ENCODE measurements at places on chromosomes 1 and 21. TPM values are rescaled to one million over a fixed set of nuclear protein-coding genes. Genes with fewer than 3 reads are reported as not detected.

DNA sequence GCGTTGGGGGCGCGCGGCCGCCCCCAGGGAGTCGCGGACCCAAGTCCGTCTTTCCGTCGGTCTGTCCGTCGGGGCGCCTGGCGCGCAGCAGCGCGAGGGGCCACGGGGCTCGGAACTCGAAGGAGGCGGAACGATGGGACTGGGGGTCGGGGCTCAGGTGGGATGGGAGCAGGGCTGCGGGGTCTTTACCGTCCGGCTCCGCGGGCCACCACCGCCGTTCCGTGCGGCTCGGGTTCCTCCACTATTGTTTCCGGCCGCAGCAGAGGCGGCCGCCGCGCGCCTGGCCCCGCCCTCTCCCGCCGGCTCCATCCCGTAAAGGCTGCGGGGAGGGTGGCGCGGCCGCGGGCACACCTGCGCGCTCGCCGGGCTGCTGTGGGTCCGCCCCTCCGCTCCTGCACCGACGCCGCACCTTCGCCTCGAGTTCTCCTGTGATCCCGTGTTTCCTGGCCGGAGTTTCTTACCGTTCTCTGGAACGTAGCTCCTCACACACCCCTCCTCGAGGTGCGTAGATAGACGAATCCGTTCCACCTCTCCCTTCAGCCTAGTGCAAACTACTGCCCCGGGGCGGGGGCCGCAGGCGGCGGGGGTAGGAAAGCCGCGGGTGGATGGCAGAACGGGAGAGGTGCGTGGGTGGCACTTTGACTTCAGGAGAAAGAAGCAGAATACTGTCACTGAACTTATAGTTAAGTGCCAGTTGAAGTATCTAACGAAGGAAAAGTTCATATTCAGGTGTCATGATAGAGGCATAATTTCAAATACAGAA, at the start of gene C21orf91:
C21orf91 (minus strand) TSS at position 243 of the 763 bp plus-strand sequence. CDS start 1,038 bp downstream, outside the sequence.
- DNase-seq = peak; percentile 87

DNA sequence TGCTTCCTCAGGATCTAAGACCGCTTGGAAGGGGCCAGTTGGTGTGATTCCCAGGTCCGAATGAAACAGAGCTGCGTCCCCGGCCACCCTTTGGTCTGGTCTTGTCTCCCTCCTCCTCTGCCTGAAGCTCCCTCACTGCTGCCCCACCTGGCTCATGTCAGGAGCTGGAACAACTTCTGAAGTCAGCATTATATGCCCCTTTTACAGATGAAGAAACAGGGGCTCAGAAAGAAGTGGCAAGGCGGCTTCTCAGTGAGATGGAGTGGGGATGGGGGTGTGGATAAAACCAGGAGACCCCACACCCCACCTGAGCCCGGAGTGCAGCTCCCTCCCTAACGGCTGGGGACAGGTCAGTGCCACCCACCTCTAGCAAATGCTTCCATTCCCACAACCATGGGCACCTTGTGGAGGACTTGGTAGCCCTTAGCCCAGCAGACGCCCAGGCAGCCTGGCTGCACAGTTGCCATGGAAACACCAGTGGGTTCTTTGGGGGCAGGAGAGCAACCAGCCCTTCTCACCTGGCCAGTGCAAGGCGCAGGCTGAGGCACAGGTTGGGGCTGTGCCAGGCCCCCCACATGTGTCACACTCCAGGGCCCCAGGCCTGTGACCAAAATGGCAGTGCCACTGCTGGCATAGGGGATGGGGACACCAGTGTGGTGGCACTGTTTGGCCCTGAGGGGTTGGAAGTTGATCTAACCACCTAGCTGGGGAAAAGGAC, 31.9 kb upstream of the ECE1 start:
- DNase-seq = no peak

DNA sequence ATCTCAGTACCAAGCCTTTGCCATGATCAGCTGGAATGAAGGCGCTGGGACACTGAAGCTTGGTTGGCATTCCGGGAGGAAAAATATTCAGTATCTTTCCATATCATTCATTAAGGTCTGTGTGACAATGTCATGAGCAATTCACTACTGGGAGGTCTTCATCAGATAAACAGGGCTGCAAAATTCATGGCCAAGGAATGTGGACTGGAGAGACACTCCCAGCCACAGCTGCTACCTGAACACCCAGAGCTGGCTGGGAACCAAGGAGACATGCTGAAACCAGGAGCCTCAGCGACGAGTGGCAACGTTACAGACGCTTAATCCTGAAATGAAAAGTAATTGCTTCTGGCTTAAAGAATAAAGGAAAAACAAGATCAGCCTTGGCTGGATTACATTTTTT, 30.6 kb upstream of the DDAH1 start:
- no peak for DNase-seq

Gene ITLN2
- total RNA-seq = not detected

DNA sequence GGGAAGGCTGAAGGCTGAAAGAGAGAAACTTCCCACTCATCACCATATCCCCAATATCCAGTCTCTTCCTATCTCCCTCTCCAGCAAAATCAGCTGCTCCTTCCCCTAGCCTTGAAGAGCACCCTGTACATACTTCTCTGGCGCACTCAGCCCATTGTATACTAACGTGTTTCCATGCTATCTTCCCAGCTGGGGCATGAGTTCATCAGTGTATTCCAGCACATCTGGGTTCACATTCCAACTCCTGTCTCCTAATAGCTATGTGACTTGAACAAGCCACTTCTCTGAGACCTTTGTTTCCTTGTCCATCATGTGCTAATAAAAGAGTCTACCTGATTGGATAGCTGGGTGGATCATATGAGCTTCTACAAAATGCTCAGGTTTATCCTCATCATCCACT, 51.1 kb upstream of the OLIG2 start:
- DNase-seq = no peak

DNA sequence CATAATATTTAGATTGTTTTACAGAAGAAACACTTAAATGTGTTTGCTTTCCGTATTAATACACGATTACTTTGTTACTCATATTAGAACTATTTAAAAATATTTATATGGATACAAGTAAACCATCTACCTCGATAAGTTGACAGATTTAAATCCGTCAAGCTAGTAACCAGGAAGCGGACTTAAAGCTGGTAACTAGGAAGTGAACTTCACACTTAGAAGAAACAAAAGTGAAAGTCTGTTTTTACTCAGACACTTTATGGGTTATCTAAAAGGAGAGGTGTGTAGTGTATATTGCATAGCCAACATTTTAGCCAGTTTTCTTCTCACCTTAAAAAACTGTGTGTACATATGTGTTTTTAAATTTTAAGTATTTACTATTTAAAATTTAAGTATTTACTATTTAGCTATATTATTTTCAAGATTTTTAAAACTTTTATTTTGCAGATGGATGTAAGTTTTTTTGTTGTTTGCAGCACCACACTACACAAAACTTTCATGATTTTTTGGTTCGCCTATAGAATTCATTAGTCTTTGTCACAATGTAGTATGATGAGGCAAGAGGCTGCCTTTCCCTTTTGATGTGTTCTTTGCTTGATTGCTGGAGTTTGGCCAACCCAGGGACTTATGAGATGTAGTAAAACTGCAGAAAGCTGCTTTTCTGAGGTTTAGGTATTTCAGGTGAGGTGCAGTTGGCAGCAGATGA, 2.7 kb downstream of the USP25 start:
- no peak for DNase-seq

GRCh38 chr1:111199881-111200801, at the start of gene DENND2D:
Gene DENND2D (minus strand): TSS chr1:111200646. CDS start chr1:111200459, 187 bp downstream.
- DNase-seq = peak; percentile 59

Gene YTHDF2
- 94.9 TPM for total RNA-seq

GRCh38 chr1:216113181-216113580, 310.1 kb downstream of the USH2A start:
- DNase-seq = no peak

- DNase-seq = peak; percentile 49
These were observed 25.9 kb downstream of the S100A6 start for GRCh38 chr1:153509729-153510354.

DNA sequence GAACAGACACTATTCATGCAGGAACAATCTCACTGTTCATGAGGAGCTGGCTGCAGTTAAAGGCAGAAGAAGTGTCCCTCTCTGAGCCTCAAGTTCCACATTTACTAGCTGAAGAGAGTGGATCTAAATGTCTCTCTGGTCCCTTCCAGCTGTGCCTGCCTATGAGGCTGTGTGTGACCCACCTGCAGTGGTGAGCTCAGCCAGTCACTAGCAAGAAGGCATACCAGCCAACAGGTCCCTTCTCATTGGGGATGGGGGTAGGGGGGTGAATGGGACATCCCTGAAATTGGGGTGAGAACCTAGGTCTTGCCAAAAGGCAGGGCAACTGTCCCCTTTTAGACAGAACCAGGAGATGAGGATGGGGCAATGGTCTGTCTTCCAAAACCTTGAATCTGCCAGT, 13.6 kb downstream of the RD3 start:
- no peak for DNase-seq

Gene SMAP2
- 201 TPM for total RNA-seq

- DNase-seq = no peak
These were observed 66.8 kb upstream of the BACH1 start for GRCh38 chr21:29231756-29232529.

GRCh38 chr21:15354516-15354915, 289.7 kb upstream of the NRIP1 start:
- no peak for DNase-seq

Gene TRIM17
- total RNA-seq = 1.4 TPM

DNA sequence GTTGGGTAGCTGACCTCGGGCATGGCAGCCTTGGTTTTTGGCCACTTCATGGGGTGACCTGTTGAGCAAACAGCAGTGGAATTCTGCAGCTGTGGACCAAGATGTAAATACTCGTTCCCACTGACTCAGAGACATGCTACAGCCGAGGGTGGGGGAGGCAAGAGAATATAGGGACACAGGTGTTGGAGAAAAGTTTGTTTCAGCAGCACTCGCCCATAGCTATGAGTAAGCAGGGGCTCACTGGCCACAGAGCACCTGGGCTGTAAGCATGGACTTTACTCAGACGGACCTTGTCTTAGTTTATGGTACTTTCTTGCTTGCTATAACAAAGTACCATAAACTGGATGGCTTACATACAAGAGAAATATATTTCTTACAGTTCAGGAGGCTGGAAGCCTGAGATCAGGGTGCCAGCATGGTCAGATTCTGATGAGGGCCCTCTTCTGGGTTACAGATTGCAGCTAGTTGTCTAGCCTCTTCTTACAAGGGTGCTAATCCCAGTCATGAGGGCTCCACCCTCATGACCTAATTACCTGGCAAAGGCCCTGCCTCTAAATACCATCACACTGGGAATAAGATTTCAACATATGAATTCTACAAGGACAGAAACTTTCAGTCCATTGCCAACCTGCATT, 437.2 kb upstream of the DAB1 start:
- DNase-seq = no peak

GRCh38 chr1:181655756-181656155, 172.4 kb downstream of the CACNA1E start:
- DNase-seq = no peak

Gene TACSTD2
- not detected for total RNA-seq

- DNase-seq = no peak
These were observed 51.7 kb upstream of the DUSP10 start for GRCh38 chr1:221793439-221794078.

DNA sequence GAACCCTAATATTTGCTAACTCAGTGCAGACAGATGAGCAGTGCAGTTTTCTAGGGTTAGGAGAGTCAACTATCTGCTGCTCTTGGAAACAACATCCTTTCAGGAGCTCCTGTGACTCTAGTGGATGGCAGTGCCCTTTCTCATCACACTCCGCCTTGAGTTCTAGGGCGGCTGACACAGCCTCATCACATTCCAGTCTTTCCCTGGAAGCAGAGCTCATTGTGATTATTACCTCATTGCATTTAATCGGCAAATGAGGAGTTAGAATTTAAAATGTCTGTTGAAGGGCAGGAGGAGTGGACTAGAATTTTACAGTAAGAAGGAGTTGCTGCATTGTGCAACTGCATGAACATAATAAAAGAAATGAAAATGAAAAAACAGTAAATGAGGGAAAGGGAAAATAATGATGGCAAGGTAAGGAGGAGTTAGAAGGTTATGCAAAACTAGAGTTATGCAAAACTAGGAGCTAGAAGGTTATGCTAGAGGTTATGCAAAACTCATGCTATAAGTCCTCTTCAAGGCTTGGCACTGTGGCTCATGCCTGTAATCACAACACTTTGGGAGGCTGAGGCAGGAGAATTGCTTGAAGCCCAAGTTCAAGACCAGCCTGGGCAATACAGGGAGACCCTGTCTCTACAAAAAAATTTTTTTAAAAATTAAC, 6.9 kb upstream of the PTGFRN start:
- DNase-seq = no peak

Gene REN
- total RNA-seq = not detected

GRCh38 chr1:91744953-91745639, 140.9 kb downstream of the TGFBR3 start:
- no peak for DNase-seq

DNA sequence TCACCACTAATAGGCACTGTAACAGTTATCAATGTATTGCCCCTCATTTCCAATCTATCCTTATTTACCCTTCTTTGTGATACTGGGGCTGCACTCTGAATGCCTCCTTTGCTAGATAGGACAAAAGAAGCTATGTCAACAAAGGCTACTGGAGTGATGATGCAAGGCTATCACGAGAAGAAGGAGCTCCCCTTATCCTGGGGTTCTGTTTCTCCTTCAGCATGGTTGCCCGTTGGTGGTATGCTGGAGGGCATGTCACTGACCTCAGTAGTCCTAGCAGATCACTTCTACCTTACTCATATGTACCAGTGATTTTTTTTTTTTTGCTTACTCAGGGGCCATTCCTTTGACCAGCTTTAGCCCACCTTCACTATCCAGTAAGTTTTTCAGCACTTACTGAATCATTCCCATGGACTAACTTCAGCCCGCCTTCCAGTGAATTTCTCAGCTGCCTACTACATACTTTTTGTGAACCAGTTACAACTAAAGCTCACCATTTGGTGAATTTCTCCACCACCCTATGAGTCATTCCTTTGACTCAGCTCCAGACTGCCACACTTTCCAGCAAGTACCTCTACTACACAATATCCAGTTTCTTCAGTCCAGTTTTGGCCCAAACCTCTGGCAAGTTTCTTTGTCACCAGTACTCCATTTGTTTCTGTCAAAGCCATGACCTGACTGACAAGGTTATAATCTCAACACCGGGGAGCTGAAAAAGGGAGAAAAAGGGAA, 944.5 kb downstream of the KCNT2 start:
- DNase-seq = no peak

GRCh38 chr1:53334781-53335180, 6.9 kb upstream of the LRP8 start:
- no peak for DNase-seq

Gene ANKRD65
- not detected for total RNA-seq

GRCh38 chr1:24770881-24771280, 25.6 kb downstream of the CLIC4 start:
- DNase-seq = no peak

Gene CFHR3
- not detected for total RNA-seq

Gene SYNC
- total RNA-seq = 0.05 TPM
